Activated CD4-positive, alpha-beta T cell treated with anti-CD3 and anti-CD28 coated beads, Interleukin-2, amount 10 ng/mL, durations not matched to agents 7 days and 5 days (primary cell): ENCODE measurements at places on chromosomes 6 and 20.

GRCh38 chr6:14656649-14657048, 539.1 kb downstream of the CD83 start:
- no peak for DNase-seq

DNA sequence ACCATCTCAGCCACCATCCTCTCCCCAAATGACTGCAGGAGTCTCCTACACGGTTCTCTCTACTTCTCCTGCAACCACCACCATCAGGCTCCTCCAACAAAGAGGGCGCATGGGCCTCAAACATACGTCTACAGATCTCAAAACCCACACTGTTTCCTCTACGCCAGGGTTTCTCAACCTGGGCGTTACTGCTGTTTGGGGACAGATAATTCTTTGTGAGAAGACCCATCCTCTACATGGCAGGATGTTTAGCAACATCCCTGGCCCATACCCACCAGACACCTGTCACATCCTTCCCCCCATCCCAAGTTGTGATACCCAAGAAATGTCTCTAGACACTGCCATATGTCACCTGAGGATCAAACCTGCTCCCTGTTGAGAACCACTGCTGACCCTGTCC, 45.0 kb downstream of the ELMO2 start:
- DNase-seq, result peak; percentile 31

GRCh38 chr6:150741633-150742200, 123.8 kb upstream of the MTHFD1L start:
- DNase-seq, result peak; percentile 14

- DNase-seq, result no peak
Measured at GRCh38 chr6:129882510-129883023, 21.5 kb upstream of the TMEM244 start.

GRCh38 chr6:33015798-33016197, 6.4 kb upstream of the HLA-DOA start:
- DNase-seq, result no peak

DNA sequence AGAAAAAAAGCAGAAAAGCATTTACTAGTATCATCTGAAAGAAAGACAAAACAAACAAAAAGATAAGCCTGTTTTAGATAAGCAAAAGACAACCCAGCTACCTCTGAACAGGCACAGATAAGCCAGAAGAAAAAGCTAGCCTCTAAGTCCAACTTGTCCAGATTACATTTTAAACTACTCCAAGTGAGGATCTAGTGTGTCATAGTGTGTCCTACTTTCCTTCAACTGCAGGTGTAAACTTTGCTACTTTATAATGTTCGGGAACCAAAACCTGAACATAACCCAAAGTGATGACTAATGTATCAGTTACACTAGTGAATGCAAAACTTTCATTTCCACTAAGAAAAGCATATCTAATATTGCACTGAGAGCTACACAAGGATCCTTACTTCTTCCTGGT, 19.5 kb downstream of the ADNP start:
- DNase-seq, result no peak
